ENCODE measurements at places on chromosomes 6 and 20.

DNA sequence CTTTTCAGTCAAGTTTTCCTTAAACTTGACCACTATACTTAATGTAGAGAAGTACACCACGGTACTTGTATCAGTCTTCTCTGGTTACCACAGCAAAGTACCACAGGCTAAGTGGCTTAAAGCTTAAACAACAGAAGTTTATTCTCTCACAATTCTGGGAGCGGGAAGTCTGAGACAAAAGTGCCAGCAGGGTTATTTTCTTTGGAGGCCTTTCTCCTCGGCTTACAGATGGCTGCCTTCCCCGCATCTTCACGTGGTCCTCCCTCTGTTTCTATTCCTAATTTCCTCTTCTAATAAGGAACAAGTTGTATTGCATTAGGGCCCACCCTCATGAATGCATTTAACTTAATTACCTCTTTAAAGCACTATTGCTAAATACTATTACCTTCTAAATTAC is 258.0 kb downstream of the PLCB1 start:
- no peak for DNase-seq

DNA sequence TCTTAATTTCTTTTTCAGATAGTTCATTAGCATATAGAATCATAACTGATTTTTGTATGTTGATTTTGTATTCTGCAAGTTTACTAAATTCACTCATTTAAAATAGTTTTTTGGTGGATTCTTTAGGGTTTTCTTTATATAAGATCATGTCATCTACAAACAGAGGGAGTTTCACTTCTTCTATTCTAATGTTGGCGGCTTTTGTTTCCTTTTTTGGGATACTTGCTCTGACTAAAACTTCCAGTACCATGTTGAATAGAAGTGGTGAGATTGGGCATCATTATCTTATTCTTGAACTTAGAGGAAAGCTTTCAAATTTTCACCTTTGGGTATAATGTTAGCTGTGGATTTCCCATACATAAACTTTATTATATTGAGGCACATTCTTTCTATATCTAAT is 296.9 kb downstream of the BCKDHB start:
- no peak for DNase-seq

DNA sequence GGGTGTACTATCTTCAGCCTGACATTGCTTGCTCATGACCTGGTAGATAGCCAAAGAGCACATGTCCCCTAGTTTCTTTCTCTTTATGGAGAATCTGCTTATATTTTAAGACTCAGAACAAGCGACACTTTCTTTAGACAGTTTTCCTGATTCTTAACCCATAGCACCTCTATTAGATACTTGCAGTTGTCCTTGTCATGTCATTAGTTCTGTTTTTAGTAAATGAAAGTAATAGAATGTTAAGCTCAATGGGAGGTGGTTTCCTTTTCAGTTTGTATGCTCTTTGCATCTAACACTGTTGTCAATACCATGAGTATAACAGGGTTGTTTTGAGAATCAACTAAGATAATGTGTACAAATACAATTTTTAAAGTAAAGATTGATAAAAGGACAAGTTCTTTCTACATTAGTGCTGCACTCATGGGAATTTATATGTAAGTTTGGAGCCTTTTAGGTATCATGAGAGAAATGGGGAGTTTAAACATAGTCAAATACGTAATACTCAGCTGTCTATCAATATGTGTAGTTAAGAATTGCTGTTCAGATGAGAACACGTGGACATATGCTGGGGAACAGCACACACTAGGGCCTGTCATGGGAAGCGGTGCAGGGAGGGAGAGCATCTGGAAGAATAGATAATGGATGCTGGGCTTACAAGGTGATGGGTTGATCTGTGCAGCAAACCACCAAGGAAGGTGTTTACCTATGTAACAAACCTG is 124.3 kb downstream of the GRM1 start:
- DNase-seq: no peak

- DNase-seq: no peak
Measured at GRCh38 chr6:43616725-43617472, 12.2 kb downstream of the GTPBP2 start.

GRCh38 chr6:33481192-33481591 is 26.8 kb downstream of the ZBTB9 start:
- no peak for DNase-seq

DNA sequence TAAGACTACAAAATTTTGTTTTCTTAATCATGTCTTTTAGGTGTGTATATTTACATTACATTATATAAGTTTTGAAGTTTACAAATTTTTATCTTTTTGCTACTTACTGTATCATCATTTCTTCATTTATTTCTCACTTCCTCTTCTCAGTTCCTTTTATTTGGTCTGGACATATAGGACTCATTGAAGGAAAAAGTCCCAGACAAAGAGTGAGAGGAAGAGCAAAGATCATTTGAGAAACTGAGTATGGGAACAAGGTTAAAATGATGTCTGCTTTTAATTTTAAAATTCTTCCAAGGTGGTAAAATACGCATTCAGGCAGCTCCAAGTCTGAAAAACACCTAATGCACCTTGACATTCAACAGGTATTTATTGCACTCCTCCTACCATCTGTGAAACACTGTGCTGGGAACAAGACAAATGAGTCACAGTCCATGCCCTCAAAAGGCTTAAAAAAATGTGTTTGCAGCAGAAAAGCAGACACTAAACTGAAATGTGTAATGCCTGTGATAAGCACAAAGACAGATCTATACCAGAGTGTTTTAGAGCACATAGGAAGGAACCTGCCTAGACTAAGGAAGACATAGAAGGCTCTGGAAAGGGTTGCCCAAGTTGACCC is 63.2 kb downstream of the PKIB start:
- no peak for DNase-seq

GRCh38 chr6:38833320-38833719 is 118.2 kb downstream of the DNAH8 start:
- no peak for DNase-seq

GRCh38 chr20:57459897-57460296 is 65.0 kb downstream of the CTCFL start:
- DNase-seq: no peak

DNA sequence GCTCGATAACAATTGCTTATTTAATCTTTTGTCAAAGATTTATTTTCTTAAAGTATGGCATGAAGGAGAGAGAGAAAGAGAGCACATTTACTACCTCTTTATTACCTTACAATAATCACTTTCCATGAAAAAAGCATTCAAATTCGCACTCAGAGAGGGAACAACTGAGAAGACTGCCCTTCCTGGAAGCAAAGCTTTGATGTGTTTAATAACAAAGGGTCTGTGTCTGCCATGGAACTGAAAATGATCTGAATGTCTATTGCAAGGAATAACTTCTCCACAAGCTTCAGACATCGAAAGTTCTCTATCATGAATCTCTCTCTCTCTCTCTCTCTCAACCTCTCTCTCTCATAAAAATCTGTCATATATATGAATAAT is 308.9 kb downstream of the HDGFL1 start:
- no peak for DNase-seq

GRCh38 chr6:80744213-80744612 is 637.7 kb downstream of the BCKDHB start:
- DNase-seq: no peak

- DNase-seq: no peak
Measured at GRCh38 chr6:30042914-30043313, 18.2 kb upstream of the POLR1H start.

GRCh38 chr20:62571669-62572344 is 70.5 kb upstream of the SLCO4A1 start:
- no peak for DNase-seq

GRCh38 chr6:215335-216034 is 76.8 kb upstream of the DUSP22 start:
- DNase-seq: no peak

DNA sequence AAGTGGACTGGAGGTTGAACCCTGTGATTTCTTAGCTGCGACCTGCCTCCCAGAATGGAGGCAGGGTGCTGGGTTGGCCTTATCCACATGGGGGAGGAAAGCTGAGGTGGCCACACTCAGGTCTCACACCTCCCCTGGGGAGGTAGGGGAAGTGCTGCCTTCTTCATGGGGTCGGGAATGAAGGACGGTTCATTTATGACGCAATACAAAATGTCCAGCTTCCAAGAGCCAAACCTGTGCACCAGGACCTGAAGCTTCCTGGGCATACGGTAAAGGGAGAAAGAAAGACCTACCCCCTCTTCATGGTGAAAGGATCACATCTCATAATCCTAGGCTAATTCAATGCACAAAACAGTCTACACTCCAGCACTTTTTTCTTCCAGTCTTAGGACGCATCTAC is 150.6 kb upstream of the CDYL start:
- DNase-seq: no peak

DNA sequence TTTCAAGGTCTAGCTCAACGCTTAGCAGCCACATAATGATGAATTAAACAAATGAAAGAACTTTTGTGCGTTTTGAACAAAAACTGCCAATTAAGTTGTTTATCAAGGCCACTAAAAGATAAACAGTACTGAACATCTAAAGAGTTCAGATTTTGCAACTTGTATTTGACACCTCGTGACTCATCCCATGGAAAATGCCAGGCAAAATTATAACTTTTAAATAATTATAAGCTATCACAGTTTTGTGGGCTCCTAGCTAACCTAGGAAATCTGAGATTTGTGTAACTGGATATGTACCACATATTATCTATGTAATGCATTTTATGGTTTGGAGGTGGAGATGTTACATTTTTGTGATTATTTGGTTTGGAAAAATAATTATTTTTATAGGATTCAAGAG is 9.6 kb upstream of the BAG2 start:
- DNase-seq: no peak

Data from right hindlimb (tissue), 1 donor.